CD8-positive, alpha-beta T cell (primary cell): ENCODE measurements at places on chromosomes 4 and X.

DNA sequence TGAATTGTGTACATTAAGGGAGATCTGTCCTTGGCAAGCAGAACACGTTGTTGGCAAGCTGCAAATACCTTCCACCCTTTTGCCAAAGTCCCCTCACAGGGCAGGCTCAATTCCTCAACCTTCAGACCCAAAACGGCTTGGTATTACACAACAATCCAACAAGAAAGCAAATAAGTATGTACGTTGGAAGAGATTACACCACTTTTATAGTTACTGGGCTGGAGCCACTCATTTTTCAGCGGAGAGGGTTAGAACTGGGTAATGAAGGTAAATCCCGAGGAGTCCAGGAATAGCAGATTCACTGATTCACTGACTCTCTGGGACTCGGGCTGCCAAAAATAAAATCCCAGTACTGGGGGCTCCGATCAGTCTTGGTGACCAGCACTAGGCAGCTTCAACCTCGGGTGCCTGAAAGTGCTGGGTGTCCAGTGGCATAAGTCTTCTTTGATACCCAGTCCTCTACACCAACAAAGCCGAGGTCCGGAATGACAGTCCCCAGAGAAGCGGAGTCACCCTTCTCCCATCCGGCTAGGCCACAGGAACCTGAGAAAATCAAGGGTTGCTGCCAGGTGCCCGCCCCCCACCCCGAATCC, 587 bp downstream of the TIMM8A start:
- no peak for DNase-seq

- DNase-seq: no peak
Measured at GRCh38 chr4:185623444-185624258, 88.3 kb upstream of the PDLIM3 start.

- DNase-seq: no peak
Measured at GRCh38 chr4:89823416-89823815, 13.5 kb downstream of the SNCA start.

DNA sequence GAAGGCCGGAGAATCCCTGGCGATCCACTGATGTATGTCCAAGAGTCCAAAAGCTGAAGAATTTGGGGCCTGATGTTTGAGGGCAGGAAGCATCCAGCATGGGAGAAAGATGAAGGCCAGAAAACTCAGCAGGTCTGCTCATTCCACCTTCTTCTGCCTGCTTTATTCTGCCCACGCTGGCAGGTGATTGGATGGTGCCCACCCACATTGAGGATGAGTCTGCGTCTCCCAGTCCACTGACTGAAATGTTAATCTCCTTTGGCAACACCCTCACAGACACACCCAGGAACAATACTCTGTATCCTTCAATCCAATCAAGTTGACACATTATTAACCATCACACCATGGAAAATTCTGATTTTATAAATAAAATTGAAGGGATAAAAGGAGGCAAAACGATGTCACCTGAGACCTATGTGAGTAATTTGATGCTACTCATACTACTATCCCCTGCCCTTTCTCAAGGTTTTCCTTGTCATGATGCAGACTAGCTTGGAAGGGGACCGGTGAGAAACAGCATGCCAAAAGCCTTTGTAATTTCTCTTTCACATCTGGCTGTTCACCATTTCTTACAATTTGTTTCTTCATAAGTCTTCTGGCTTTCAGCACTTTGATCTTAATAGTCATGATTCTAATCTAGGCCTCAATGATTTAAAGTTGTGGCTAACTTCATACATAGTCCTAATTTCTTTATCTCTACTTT, 9.7 kb upstream of the PYURF start:
- DNase-seq: no peak

- no peak for DNase-seq
Measured at GRCh38 chrX:39848243-39848642, 249.5 kb downstream of the BCOR start.

- DNase-seq: no peak
Measured at GRCh38 chrX:136215559-136215958, 35.6 kb downstream of the MAP7D3 start.

GRCh38 chr4:168960716-168961115, 49.3 kb downstream of the CBR4 start:
- no peak for DNase-seq

DNA sequence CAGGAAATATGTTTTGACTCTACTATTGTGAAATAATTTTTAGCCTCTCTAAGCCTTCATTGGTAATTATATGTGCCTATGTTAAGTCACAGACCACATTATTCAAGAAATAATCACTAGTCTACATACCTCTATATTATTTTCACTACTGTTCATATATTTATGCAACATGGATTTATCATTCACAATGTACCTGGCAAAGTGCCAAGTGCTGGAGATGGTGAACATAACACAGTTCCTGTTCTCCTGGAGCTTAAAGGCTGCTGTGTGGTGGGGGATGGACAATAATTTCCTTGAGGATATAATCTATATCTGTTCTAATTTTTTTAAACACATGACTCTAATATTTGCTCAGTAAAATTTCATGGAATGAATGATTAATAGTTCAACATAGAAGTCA, 527.7 kb upstream of the CXorf51A start:
- no peak for DNase-seq

DNA sequence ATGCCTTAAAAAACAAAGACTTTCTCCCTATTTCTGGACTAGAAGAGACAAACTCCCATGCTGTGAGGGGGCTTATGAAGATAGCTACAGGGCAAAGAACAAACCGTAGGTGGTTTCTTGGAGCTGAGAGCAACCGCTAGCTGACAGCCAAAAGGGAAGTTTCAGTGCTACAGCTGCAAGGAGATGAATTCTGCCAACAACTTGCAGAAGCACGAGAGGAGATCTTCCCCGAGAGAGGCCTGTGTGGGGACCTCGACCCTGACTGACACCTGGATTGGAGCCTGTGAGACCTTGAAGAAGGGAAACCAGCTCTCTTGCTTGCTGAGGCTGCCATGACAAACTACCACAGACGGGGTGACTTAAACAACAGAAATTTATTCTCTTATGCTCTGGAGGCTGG, 183.8 kb upstream of the VCX3A start:
- no peak for DNase-seq

GRCh38 chrX:11665168-11666111, at the start of gene ARHGAP6:
ARHGAP6 (minus strand) TSS chrX:11665920; CDS start chrX:11664828, 1,092 bp downstream.
- no peak for DNase-seq

DNA sequence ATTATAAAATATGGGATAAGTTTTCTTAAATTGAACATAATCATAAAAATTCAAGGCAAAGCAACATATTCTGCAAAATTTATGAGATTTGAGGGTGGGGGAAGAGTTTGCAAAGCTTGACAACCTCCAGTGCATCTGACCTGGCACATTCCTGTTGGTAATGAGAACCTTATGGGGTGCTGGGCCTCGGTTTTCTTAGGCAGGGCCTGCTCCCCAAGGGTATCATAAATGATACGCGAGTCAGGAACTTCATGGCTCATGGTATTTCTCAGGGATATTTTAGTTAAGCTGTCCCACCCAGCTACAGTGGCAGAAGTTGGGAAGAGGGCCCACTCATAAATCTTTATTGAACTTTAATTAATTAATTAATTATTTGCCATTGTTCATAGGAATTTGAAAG, 13.2 kb downstream of the AFF2 start:
- DNase-seq: no peak

GRCh38 chr4:10183462-10183861, 66.9 kb upstream of the WDR1 start:
- no peak for DNase-seq

DNA sequence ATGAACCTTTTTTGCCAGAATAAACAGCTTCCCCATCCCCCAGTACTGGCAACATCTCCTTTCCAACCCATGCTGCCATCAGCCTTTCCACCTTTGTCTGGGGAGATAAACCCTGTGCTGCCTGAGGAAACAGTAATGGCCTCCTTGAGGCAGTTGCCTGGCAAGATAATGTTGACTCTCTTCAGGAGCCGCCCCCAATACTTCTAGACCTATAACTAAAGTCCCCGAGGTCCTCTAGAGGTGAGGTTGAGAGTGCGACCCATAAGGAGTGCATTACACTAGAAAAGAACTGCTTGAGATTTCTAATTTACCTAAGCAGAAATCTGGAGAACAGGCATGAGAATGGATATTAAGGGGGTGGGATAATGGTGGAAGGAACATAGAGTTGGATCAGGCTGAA, 963.2 kb upstream of the PCDH7 start:
- DNase-seq: no peak

- DNase-seq: no peak
Measured at GRCh38 chr4:141177171-141177570, 43.5 kb upstream of the ZNF330 start.

GRCh38 chr4:85024671-85025070, 58.2 kb upstream of the WDFY3 start:
- no peak for DNase-seq

DNA sequence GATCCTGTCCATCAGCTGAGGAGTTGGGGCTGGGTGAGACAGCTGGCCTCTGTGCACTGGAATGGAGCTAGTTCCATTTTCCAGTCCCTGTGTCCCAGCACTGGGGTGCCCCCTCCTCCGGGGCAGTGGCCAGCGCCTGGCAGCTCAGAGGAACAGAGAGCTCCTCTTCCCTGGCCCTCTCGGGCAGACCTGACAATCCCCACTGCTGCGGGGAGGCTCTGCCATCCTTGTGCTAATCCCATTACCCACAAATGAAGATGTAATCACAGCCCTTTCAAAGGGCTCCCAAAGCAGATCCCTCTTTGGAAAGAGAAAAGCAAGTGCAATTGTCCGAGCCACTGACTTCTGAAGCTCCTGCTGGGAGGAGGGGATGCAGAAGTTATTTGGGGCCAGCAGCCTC, 75.1 kb upstream of the MSX1 start:
- no peak for DNase-seq

- DNase-seq: no peak
Measured at GRCh38 chr4:18935659-18936345, 914.2 kb upstream of the LCORL start.

- peak; percentile 33 for DNase-seq
Measured at GRCh38 chr4:153684182-153684970, at the start of gene TLR2. TLR2 (plus strand) TSS chr4:153684280; CDS start chr4:153702908, 18,628 bp downstream.

DNA sequence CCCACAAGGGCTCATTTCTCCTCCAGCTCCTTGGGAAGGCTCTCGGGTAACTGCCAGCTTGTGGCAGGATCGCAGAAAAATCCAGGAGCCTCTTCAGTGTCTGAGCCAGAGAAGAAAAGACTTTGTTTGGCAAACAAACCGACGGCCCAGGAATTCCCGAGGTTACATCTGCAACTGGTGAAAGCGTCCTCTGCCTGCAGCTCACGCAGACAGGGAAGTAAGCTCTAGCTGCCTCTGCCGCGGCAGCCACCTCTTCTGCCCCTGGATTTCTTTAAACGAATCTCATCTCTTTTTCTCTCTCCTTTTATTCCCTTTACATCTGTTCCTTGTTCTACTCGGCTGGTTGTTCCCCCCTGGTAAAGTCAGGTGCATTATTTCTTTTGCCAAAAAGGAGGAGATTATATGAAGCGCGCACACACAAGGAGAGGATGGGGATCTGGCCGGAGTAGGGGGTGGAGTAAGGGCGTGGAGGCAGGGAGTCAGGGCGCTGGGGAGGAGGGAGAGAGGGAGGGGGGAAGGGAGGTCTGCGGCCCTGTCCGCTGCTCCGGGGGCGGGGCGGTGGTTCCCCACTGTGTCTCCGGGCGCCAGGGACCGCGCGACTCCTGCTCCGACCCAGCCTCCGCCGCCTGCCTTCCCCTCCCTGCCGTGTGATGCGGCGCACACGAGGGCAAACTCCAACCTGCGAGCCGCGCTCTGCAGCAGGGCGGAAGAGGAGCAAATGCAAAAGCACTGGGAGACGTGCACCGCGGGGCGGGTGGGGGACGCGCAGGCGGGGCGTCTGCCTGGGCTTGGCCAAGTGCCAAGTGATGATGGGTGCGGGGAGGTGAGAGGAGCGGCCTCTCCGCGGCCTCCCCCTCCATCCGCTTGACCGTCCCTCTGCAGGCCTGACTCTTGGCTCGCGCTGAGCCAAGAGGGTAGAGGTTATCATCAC, at the start of gene DCHS2:
DCHS2 (minus strand) TSS at position 459 of the 931 bp plus-strand sequence; CDS start at position 15, 444 bp downstream.
- DNase-seq: no peak

DNA sequence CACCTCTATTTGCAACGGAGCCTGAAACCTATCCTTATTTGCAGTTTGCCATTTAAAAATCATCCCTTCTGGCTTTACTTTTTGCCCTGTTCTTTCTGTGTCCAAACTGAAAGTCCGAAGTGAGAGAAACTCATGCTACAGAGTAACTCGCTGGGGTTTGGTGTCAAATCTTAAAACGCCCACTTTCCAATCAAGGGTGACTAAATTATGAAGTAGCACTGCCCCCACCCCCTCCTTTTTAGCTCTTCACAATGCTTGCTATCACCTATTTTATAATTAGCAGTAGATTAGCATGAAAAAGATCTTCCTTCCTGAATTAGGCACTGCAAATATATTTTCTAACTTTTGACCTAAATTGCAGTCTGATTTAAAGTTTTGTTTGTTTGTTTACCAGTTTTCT, 52.5 kb downstream of the VGLL1 start:
- no peak for DNase-seq

- no peak for DNase-seq
Measured at GRCh38 chr4:90099812-90100211, 27.4 kb upstream of the CCSER1 start.

GRCh38 chrX:125291124-125291523, 28.5 kb upstream of the TEX13C start:
- DNase-seq: no peak

DNA sequence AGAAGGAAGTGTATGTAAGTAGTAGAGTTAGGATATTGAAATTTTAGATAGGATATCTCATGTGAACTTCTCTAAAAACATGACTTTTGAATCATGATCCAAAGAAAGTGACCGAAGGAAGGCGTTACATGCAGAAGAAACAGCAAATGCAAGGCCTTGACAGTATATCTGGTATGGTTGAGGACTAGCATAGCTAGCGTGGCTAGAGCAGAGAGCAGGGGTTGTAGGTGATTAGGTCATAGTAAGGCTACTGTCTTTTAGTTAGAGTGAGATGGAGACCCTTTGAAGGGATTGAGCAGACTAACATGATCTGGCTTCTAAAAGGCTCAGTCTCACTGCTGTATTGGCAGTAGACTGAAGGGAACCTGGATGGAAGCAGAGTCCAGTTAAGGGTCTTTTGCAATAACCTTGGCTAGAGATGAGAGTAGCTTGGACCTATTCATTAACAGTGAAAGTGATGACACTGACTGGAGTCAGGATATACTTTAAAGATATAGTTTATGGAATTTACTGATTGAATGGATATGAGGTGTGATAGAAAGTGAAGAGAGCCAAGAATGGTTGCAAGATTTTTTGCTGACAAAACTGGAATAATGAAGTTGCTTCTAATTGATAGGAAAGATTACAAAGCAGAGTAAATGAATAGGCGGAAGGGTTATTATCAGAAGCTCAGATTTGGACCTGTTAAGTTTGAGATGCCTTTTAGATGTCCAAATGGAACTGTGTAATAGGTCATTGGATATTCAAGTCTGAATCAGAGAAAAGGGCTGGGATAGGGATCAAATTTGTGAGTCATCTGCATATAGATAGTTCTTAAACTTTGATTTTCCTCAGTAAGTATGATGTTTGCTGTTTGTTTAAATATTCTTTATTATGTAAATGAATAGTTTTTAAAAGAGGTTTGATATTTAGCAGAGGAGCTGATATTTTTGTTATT, 59.8 kb downstream of the MRPL1 start:
- DNase-seq: no peak

DNA sequence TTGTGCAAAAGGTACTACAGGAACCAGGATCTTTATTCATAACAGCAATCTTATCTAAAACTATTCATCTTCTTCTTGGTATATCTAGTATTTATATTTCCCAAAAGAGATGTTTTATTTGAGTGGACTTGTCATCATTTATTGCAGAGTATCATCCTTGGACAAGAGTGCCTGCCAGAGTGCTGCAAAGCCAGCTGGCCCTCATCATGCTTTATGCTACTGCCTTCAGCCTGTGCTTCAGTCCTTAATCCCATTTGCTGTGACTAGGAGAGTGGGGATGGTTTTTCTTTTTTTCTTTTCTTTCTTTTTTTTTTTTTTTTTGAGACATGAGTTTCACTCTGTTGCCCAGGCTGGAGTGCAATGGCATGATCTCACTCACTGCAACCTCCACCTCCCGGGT, 33.5 kb upstream of the ELF2 start:
- no peak for DNase-seq
